Activated naive CD8-positive, alpha-beta T cell treated with anti-CD3 and anti-CD28 coated beads, Interleukin-2, amount 10 ng/mL, durations not matched to agents 7 days and 5 days (primary cell): ENCODE measurements at places on chromosomes 3 and 15. TPM values are rescaled to one million over a fixed set of nuclear protein-coding genes. Genes with fewer than 3 reads are reported as not detected.

Gene TMEM266
- not detected for total RNA-seq

Gene C3orf85
- not detected for total RNA-seq

Gene SNTN
- total RNA-seq: not detected

DNA sequence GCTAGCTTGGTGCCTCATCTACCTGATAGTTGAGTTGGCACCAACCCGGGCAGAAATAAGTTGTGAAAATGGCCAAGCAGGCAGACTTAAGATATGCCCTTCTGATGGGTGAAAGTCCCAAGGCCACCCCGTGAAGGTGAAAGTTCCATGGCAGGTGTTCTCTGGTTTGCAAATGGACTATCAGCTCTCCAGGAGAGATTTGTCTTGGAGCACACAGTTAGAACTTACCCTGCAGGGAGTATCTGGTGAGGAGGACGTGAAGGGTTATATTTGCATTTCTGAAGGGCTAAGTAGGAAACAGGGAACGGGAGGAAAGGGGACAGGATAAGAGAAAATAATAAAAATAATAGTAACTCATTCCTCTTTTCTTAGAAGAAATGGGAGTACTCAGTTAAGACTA lies 220.5 kb downstream of the TP63 start:
- no peak for DNase-seq

GRCh38 chr3:49790626-49791411 lies 4.5 kb upstream of the IP6K1 start:
- peak; percentile 23 for DNase-seq

- no peak for DNase-seq
These were observed 393.1 kb downstream of the DIPK2A start for GRCh38 chr3:144364737-144365136.

DNA sequence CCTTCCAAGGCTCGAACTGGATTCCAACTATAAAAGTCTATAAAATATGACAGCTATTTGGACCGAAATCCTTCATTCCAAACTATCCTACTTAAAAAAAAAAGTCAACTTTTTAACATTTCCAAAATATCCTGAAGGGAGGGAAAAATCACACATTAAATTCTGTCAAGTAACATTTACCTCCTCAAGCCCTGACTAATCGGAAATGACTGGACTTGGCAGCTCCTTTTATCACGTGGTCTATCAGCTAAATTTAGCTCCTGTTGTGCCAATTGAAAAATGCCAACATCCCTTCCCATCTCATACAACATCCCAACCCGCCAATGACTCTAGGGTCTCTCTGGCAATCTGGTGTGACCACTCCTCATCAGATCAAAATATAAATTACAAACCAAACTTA lies 297.9 kb downstream of the FHIT start:
- no peak for DNase-seq

GRCh38 chr3:58999774-59000160 lies 50.1 kb downstream of the CFAP20DC start:
- DNase-seq: no peak

DNA sequence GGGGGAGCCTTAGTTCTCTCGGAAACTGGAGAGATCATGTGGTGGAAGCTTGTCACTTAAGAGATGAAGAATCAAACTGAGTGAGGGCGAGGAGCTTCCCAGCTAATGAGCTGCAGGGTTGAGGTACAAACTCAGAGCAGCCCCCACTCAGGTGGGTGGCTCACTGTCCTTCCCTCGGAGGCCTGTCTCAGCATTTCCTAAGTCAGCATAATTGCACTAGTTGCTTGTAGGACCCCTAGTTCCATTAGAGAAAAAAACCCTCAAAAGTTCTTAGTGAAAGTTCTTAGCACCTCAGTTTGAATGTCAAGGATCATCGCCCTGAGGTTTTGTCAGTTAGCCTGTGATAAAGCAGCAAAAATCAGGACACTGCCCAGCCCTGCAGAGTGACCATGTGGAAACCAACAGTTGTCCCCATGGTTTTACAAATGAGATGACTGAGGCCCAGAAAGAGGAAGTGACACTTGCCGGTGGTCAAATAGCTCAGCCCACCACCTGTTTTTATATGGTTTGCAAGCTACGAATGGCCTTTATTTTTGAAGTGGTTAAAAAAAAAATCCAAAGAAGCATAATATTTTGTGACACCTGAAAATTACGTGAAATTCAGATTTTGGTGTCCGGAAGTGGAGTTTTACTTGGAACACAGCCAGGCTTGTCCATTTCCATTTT lies 11.9 kb downstream of the SMAD6 start:
- DNase-seq: no peak

GRCh38 chr15:53569751-53570480 lies 189.5 kb downstream of the WDR72 start:
- no peak for DNase-seq

- DNase-seq: no peak
These were observed 98.9 kb downstream of the RPLP1 start for GRCh38 chr15:69551391-69552056.

DNA sequence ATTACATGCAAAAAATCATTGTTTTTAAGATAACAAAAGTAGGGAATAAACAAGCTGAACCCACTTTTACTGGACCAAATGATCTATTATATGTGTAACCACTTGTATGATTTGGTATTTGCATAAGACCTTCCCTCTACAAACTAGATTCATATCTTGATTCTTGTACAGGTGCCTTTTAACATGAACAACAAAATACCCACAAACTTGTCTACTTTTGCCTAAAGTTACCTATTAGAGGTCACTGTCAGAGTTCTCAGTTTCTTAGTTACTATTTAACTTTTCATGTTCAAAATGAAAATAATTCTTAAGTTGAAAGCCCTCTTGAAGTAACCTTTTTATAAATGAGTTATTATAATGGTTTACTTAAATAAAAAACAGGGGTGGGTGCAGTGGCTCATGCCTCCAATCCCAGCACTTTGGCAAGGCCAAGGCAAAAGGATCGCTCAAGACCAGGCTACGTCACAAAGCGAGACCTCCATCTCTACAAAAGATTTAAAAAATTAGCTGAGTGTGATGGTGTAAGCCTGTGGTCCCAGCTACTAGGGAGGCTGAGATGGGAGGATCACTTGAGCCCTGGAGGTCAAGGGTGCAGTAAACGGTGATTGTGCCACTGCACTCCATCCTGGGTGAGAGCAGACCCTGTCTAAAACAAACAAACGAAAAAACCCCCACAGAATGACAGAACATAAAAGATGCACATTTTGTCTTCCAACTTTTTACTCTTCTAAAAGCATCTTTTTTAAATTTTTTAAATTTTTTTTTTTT lies 16.0 kb downstream of the ACTR8 start:
- DNase-seq: no peak
